ENCODE measurements at places on chromosomes 1 and 21. TPM values are rescaled to one million over a fixed set of nuclear protein-coding genes. Genes with fewer than 3 reads are reported as not detected.

DNA sequence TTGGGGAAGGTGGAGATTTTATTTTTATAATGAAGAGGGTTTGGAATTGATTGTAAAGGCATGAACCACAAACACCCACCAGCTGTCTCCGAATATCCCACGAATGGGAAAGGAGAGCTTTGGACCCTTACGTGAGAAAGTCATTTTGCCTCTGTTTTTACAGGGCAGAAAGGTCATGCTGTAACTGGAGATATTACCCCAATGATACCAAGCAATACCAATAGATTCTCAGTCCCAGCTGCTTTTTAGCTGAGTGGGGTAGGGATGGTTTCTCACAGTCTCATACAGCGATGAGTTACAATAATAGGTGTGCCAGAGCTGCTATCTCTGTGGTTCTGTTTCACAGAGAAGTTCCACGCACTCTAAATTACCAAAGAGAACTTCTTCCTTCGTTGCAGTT lies 8.8 kb upstream of the F3 start:
- H3K36me3 ChIP-seq: no peaks in the 10 kb centered on the region
- H3K4me3 ChIP-seq: no peak overlapping the region
- DNase-seq: no peak
- H3K27me3 ChIP-seq: no peaks in the 10 kb centered on the region
- H3K27ac ChIP-seq: no peak overlapping the region
- peaks cover 11% of the 10 kb centered on the region for H3K4me1 ChIP-seq

FCRL2 gene
- total RNA-seq: 0.21 TPM

DNA sequence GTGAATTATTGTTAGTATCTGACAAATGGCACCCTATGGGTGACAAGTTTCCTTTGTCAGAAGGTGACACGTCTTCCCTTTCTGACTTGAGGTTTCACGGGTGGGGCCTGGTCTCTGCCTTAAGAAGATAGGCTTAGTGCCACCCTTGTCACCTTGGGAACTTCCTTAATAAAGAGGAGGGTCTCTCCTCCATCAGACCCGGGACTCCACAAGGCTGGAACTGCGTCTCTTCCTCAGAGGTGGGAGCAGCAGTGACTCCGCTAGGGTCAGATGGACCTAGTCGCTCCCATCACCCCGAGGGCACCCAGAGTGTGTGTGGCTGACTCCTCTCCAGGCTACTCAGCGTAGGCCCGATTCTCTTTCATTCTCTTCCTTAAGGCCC lies 774 bp upstream of the WDTC1 start:
- no peaks in the 10 kb centered on the region for H3K4me1 ChIP-seq
- peak overlapping the region; percentile 74 for H3K4me3 ChIP-seq
- H3K27me3 ChIP-seq: no peaks in the 10 kb centered on the region
- H3K36me3 ChIP-seq: no peaks in the 10 kb centered on the region
- peak overlapping the region; percentile 58 for H3K27ac ChIP-seq

DNA sequence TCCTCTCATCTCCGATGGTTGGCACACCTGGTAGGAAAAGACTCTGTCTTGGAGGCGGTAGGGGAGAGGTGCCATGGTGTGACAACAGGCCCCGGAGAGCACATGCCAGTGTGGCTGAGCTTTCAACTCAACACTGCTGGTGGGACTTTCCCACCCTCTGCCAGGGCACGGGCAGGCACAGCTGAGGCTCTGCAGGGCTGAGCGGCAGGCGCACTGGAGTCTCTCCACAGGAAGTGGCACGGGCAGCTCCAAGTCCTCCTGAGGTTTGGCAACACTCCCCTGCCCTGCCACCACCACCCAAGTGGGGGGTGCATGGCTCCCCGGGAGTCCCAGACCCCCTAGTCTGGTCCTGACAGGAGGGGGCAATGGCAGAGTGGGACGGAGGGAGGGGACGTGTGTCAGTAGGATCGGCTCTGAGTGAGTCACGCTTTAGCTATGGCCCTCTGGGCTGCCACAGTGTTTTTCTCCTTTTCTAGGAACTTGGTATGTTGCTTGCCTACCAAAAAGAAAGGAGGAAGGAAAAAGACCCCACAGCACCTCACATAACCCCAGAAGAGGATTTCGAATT lies 27.3 kb upstream of the EVA1B start:
- H3K36me3 ChIP-seq: peaks cover 2% of the 10 kb centered on the region
- no peak overlapping the region for H3K4me3 ChIP-seq
- no peaks in the 10 kb centered on the region for H3K27me3 ChIP-seq
- peak overlapping the region; percentile 90 for H3K27ac ChIP-seq

DNA sequence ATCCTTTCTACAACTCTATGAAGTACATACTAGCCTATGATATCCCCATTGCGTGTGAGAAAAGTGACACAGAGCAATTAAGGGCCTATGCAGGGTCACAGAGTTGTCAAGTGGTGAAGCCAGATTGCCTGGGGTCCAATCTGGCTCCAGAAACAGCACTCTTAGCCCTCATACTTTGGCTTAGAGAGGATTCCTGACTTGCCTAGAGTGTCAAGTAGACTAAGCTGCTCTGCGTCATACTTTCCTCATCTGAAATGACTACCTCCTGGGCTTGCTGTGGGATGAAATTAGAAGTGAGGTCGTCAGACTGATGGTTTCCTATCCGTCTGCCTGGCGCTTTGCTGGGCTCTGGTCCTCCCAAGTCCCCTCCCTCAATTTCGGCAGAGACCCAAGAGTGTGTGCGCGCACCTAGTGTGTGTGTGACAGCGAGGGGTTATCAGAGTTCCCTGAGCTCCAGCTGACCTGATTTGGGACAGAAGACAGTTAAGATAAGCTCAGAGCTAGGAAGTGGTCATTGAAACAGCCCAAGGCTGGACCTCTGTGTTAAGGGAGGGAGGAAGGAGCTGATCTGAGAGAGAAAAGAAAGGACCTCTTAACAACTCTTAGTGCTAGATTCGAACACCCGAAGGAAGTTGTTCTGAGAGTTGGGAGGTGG lies 5.4 kb upstream of the NUAK2 start:
- no peaks in the 10 kb centered on the region for H3K4me1 ChIP-seq
- H3K27me3 ChIP-seq: peaks cover 18% of the 10 kb centered on the region
- DNase-seq: no peak

DNA sequence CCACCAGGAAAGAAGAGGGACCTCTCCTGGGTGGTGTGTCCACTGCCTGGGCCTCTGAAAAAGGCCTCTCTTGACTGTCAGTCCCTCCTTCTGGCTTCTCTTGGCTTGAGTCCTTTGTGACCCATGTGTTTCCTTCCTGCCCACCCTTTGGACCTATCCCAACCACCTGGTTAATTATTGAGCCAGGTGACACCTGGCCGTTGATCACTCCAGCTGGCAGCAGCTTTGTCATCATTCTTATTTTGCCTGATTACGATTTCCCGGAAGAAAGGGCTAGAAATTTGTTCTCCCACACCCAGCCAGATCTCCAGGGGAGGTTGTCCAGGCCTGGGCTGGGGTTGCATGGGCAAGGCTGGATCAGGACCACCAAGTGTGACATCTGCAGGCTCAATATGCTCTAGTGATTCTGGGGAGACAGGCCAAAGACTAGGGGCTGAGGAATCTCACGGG lies 24.8 kb downstream of the CSF1 start:
- H3K27me3 ChIP-seq: no peaks in the 10 kb centered on the region
- no peaks in the 10 kb centered on the region for H3K36me3 ChIP-seq
- H3K27ac ChIP-seq: peak overlapping the region; percentile 68
- no peak for DNase-seq

DNA sequence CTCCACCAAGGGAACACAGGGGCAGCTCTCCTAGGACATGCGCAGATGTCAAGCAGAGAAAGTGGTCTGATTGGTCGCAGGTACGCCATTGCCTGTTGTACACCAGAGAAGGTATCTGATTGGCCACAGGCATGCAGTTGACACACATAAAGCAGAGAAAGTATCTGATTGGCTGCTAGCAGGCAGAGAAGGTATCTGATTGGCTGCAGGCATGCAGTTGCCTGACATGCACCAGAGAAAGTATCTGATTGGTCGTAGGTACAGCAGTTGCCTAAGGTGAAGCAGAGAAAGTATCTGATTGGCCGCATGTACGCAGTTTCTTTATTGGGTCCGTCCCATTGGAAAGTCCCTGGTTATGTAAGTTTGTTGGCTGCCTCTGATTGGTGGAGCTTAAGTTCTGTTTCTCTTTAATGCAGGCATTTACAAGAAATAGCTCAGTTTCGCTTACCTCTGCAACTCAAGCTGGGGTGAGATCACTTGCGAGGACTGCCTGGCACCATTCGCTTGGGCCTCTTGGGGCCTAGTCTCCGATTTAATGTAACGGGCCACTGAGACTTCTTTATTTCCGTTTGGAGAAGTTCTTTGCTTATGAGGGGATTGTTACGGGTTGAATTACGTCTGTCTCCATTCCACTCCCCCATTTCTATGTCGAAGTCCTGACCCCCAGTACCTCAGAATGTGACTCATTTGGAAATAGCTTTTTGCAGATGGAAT lies 74.2 kb downstream of the SIK1 start:
- no peak for DNase-seq
- no peak overlapping the region for H3K4me3 ChIP-seq
- no peak overlapping the region for H3K27ac ChIP-seq
- H3K27me3 ChIP-seq: no peaks in the 10 kb centered on the region

FMO3 gene
- 1.8 TPM for total RNA-seq

GRCh38 chr21:14312871-14313270 lies 70.1 kb downstream of the HSPA13 start:
- no peaks in the 10 kb centered on the region for H3K4me1 ChIP-seq
- no peak overlapping the region for H3K27ac ChIP-seq
- no peaks in the 10 kb centered on the region for H3K27me3 ChIP-seq
- no peak overlapping the region for H3K4me3 ChIP-seq

DNA sequence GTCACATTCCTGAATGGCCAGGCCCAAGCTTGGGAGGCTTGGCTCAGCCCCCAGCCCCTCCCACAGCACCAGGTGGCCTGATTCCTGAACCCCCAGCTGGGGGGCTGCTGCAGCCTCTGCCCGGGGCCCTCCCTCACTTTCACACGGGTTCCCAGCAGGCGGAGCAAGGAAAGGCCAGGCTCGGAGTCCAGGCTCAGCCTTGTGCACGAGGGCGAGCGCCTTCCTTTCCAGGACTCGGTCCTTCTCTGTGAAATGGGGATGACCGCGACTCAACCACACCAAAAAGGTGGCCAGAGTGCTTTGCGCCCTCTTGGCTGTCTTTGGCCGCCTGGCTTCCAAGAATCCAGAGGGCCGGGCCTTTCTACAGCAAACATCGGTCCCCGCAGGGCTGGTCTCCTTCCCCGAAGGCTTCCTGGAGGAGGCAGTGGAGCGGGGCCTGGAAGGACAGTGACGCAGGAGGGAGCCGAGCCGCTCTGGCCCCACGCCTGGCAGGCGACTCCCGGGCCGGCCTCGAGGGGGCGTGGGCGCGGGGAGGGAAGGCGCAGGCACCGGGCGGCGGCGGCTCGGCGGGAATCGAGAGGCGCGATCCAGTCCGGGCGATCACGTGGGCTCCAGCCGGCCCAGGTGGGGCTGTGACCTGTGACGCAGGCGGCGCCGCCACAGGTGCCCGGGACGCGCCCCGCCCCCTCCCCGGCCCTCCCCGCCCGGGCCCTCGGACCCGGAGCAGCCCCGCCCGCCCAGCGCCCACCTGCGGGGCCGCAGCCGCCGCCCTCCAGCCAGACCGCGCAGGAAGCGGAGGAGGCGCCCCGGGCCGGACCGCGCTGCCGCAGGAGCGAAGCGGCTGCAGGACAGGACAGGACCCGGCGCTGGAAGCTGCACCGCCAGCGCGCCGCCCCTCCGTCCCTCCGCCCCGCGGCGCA lies at the start of gene ARHGEF16:
ARHGEF16 (plus strand) TSS at position 775 of the 920 bp plus-strand sequence. CDS start 8,420 bp downstream, outside the sequence.
- H3K4me3 ChIP-seq: peak within 1 kb of the TSS; percentile 45
- DNase-seq: no peak
- no peaks in the 10 kb centered on the region for H3K36me3 ChIP-seq
- H3K27ac ChIP-seq: peak within 1 kb of the TSS; percentile 85
- peaks cover 36% of the 10 kb centered on the region for H3K4me1 ChIP-seq
